ENCODE measurements at places on chromosomes 11 and 22.

- no peak for DNase-seq
Measured at GRCh38 chr11:110345743-110346142, 49.3 kb upstream of the RDX start.

DNA sequence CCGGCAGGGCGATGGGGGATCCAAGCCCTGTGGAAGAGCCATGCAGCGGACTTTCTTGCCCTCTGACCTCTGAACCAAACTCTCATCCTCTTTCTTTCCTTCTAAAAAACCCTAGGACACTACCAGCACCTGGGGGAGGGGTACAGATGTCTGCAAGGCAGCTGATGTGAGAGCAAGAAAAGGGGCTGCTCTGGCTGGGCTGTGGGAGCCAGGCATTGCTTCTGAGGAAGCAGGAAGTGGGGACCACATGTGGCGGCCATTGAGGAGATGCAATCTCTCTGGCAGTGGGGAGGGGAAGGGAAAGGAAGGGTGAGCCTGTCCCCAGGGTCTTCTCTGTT, 36.0 kb downstream of the FAM83F start:
- no peak for DNase-seq

DNA sequence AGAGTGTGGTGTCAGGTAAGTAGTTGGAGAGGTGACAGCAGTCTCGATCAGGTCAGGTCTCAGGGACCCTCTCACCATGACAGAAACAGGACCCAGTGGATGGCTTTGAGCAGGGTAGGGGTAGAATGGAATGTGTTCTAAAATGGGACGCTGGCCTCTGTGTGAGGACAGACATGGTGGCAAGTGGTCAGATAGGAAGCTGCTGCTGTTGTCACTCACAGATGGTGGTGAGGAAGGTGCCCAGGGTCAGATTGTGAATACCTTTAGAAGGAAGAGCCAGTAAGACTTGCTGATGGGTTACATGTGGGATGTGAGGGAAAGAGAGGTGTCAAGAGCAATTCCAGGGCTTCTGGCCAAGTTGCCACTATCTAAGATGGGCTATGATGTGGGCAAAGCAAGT, 596.3 kb downstream of the NTM start:
- DNase-seq = no peak

DNA sequence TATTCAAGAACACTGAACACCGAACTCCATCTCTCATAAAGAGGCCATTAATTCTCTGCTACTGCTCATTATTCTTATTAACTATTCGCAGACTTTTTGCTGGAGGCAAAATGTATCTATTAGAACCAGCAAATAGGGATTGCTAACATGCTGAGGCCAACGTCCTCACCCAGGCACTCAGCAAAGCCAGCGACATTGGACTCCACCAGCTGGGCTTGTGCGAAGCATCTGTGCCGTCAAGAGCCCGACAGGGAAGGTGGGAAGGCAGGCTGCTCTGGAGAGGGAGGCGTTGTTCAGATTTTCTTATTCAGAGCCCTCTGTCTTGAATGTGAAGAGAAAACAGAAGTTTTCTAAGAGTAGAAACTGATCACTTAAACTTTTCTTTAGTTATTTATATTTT, 615.6 kb upstream of the KIRREL3 start:
- no peak for DNase-seq

- peak; percentile 64 for DNase-seq
Measured at GRCh38 chr11:46367244-46367915, 14.1 kb upstream of the MDK start.

- no peak for DNase-seq
Measured at GRCh38 chr11:38005597-38005996, 1407.6 kb upstream of the RAG2 start.

GRCh38 chr22:45678961-45679912, 7.6 kb downstream of the ATXN10 start:
- DNase-seq = no peak

DNA sequence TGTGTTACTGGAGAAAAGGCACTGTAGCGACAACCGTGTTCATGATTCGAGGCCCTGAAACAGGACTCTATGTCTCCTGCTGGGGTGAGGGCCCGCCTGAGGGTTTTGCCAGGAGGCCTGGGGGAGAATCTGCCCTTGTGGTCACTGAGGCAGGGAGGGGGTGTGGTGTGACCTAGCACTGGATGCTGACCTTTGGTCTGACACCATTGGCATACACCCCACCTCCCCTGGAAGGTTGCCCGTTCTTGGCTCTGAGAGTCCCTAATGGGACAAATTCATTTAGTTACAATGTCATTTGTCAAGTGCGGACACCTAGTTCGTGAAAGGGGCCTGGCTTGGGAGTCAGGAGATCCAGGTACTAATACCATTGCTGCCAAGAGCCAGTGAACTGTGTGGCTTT, 29.0 kb downstream of the NECTIN1 start:
- no peak for DNase-seq

DNA sequence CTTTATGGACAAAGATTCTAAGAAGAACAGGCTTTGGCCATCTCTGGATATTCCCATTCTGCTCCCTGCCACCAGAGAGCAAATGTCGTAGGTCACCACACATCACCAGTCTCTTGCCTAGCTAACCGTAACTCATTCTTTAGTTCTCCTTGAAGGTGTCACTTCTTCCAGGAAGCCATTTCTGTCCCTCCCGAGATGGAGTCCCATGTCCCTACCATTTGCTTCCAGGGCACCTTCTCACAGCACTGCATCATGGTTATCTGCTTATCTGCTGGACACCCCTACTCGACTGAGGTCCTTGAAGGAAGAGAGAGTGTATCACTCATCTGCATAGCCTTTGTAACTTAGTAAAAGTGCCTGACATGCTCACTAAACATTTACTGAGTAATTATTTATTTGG, 47.6 kb downstream of the FAM83F start:
- no peak for DNase-seq

DNA sequence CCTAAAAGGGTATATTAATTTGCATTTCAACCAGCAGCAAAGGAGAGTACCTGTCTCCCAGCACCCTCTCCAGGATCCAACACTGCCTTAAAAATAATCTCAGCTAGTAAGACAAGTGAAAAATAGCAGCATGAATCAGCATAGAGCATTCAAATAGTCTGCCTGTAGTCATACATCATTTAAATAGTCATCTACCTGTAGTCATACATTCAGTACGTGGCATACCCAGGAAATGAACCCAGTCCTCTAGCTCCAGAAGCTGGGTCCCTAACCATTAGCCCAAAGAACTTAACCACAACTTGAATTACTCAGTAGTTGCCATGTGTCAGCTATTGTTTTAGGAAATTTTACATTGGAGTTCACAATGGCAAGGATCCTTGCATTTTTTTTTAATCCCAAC, 9.3 kb downstream of the TENM4 start:
- no peak for DNase-seq

DNA sequence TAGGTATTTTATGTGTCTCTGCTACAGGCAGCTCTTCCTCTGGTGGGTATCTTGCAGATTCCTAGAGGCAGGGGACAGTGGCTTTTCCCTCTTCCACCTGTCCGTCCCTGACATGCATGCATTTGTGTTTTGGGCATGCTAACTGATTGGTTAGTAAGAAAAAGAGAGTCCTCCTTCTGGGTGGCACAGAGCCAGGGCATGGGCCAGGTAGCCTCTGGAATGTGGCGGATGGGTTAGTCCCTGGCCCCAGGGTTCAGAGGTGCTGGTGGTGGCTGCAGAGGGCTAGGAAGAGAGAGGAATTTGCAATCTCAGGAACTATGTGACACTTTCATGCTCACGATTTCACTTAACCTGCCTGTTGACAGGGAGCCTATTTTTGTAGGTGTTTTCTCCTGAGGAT, 5.8 kb upstream of the MS4A15 start:
- DNase-seq = no peak

- no peak for DNase-seq
Measured at GRCh38 chr11:44140805-44141204, 45.3 kb downstream of the EXT2 start.

GRCh38 chr11:95682552-95682951, 107.0 kb downstream of the FAM76B start:
- no peak for DNase-seq

Data from T-helper 17 cell (primary cell).